ENCODE measurements at places on chromosomes 13 and 19.

DNA sequence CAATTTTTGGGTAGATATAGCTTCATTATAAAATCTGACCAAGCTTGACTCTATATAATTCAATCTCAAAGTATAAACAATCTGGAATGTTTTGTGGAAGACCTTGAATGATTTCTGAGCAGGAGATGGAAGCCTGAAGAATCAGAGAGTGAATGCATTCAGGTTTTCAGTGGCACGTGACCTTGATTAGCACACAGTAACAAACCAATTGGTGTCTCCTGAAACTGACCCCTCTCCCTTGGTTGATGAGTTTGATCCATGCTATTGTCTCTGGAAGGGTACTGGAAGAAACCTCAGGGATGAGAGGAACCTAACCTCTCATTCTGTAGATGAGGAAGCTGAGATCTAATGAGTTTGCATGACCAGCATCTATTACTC is 39.6 kb downstream of the PCDH8 start:
- H3K27ac ChIP-seq, result no peak overlapping the region
- no peaks in the 10 kb centered on the region for H3K27me3 ChIP-seq
- no peak for DNase-seq
- H3K36me3 ChIP-seq, result no peaks in the 10 kb centered on the region
- H3K4me1 ChIP-seq, result no peaks in the 10 kb centered on the region

GRCh38 chr19:32862173-32862572 is 7.4 kb downstream of the SLC7A9 start:
- no peaks in the 10 kb centered on the region for H3K27me3 ChIP-seq
- H3K36me3 ChIP-seq, result no peaks in the 10 kb centered on the region
- no peaks in the 10 kb centered on the region for H3K4me1 ChIP-seq
- no peak overlapping the region for H3K4me3 ChIP-seq

DNA sequence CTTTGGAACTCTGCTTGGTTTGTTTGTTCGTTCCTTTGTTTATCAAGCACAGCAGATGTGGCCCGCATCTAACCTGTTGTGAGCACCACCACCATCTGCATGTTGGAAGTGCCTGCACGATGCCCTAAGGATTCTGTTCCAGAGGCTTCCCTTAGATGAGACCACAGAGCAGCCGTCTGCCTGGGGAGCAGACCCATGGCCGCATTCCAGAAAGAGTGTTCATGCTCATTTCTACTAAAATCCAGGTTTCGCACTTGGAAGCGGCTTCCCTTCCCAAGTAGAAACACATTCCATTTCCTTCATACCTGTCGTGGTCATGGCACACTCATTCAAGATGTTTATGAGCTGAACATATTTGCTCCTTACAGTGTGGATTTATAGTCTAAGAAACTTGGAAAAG is 27.2 kb downstream of the COL4A2 start:
- H3K27me3 ChIP-seq, result no peaks in the 10 kb centered on the region
- H3K27ac ChIP-seq, result peak overlapping the region; percentile 20
- H3K4me3 ChIP-seq, result no peak overlapping the region
- DNase-seq, result peak; percentile 96

- no peak for DNase-seq
- no peak overlapping the region for H3K4me3 ChIP-seq
- H3K27me3 ChIP-seq, result peaks cover 50% of the 10 kb centered on the region
- no peaks in the 10 kb centered on the region for H3K36me3 ChIP-seq
- no peaks in the 10 kb centered on the region for H3K4me1 ChIP-seq
Observed at GRCh38 chr19:41533671-41534215, 42.2 kb upstream of the CEACAM21 start.

DNA sequence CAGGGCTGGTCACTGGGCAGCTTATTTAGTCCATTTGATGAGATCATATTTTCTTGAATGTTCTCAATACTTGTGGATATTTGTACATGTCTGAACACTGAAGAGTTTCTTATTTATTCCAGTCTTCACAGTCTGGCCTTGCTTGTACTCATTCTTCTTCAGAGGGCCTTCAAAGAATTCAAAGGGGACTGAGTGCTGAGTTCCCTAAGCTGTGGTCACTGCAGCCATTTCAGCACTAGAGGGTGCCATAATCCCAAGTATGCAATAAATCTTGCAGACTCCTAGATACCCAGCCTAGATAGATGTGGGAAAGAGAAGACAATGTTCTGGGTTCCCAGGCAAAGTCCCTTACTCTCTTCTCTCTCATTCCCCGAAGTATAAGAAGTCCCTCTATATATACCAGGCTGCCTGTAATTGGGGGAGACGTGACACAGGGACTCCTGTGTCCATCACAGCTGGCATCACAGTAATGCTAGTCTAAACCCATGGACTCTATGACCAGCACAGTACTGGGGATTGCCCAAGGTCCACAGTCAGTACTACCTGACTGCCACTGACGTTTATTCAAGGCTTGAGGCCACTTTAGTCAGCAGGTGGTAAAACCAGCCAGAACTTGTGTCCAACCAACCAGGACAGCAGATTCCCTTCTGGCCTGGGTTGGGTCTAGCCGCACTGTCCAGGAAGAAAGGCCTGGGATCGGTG is 8.9 kb upstream of the VN1R1 start:
- peaks cover 3% of the 10 kb centered on the region for H3K36me3 ChIP-seq
- H3K4me3 ChIP-seq, result no peak overlapping the region
- H3K27me3 ChIP-seq, result no peaks in the 10 kb centered on the region
- H3K4me1 ChIP-seq, result no peaks in the 10 kb centered on the region

GRCh38 chr13:43058318-43058674 is 34.9 kb downstream of the DNAJC15 start:
- H3K27ac ChIP-seq, result peak overlapping the region; percentile 86
- H3K27me3 ChIP-seq, result no peaks in the 10 kb centered on the region
- peak; percentile 94 for DNase-seq
- H3K4me3 ChIP-seq, result no peak overlapping the region
- peaks cover 54% of the 10 kb centered on the region for H3K4me1 ChIP-seq

DNA sequence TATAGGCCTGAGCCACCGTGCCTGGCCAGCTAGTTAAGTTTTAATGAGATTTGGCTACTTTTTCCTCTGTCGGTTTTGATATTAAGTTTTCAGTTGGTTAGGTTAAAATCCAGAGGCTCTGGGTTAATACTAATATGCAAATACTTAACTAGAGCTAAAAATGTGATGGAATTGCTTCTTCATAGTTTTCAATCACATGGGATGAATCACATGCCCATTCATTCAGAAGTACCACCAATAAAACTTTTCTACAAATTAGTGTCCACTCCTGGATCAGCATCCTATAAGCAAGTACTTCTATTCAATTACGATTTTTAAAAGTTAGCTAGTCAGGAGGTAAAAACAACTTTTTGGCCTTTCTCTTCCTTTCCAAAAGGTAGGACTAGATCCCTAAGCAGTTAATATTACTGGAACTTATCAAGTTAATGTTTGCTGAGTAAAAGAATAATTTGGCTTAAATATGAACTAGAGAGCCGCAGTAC is 4.3 kb downstream of the SLC25A30 start:
- no peaks in the 10 kb centered on the region for H3K27me3 ChIP-seq
- H3K4me1 ChIP-seq, result peaks cover 36% of the 10 kb centered on the region
- no peak for DNase-seq
- H3K36me3 ChIP-seq, result peaks cover 33% of the 10 kb centered on the region
- H3K4me3 ChIP-seq, result no peak overlapping the region
- H3K27ac ChIP-seq, result no peak overlapping the region

GRCh38 chr19:2768365-2769132 is 14.5 kb downstream of the SGTA start:
- H3K27me3 ChIP-seq, result no peaks in the 10 kb centered on the region
- no peak overlapping the region for H3K4me3 ChIP-seq
- H3K36me3 ChIP-seq, result peaks cover 66% of the 10 kb centered on the region
- no peak for DNase-seq
- no peaks in the 10 kb centered on the region for H3K4me1 ChIP-seq
- no peak overlapping the region for H3K27ac ChIP-seq

DNA sequence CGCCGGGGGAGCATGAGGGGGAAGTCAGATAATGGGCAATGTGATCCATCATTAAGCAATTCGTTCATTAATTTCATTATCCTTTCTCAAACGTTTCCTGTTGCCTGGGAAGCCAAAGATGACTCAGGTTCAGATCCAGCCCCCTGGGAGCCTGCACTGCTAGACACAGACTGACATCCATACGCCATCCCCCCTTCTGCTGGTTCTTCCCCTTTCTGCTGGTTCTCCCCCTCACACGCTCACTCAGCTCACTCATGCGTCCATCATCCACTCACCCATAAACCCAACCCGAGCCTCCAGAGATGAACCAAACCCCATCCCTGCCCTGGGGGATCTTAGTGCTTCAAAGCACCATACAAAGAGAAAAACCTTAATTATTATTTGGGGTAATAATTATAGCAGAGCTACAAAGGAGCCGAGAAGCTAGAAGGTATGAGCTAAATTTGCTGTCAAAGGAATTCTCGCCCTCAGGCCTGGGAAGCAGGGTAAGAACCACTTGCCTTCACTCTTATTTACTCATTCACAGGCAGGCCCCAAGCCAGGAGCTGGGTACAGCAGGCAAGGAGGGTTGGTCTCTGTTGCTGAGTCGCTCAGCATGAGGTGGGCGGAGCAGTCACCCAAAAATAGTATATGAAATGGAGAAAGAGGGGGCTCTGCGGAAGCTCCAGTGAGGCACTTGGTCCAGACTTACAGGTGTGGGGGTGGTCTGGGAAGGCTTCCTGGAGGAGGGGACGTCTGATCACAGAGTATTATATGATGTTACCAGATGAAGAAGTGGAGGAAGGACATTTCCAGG is 7.0 kb upstream of the ZNF444 start:
- H3K27me3 ChIP-seq, result no peaks in the 10 kb centered on the region
- H3K4me3 ChIP-seq, result no peak overlapping the region
- H3K4me1 ChIP-seq, result no peaks in the 10 kb centered on the region
- H3K36me3 ChIP-seq, result no peaks in the 10 kb centered on the region
- H3K27ac ChIP-seq, result no peak overlapping the region

DNA sequence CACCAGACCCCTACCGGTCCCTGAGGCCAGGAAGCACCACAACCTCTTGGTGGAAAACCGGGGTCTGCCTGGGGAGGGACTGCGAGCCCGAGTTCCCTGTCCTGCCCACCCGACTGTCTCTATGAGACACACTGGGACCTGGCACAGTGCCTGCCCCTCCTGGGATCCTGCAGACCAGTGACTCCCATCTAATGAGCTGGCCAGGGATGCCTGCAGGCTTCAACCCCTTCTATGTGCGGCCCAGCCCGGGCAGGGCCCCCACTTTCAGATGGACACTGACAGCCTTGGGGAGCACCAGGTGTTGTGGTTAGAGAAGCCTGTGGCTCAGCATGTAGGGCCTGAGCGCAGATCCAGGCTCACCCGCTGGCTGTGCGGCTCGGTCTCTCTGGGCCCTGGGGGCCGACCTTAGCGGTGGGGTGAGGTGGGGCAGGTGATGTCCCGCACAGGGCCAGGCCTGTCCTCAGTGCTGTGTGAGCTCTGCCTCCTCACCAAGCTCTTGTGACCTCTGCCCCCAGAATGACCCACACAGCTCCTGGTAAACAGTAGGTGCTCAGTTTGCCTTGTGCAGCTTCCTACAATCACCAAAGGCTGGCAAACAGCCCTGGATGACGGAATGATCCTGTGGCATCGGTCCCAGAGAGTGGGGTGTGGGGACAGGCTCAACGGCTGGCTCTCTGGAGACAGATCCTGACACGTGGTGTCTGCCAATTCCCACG is 17.9 kb upstream of the CACTIN start:
- H3K36me3 ChIP-seq, result peaks cover 17% of the 10 kb centered on the region
- no peak for DNase-seq
- H3K27ac ChIP-seq, result no peak overlapping the region
- no peaks in the 10 kb centered on the region for H3K4me1 ChIP-seq

DNA sequence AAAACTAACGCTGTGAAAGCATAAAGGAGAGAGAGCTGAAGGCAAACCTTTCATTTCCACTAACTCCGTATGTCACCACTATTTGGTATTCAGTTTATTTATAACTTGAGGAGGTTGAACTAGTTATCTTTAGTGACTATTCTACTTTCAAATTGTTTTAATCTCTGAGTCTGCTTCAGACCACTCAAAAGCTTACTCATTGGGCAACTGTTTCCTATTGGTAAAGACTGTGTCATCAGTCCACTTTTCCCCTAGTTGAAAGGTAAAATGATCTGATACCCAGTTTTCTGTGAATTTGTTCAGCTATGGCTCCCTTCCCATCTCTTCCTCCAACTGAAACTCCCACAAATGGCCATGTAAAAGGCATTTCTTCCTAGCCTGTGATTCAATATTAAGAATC is 39.1 kb downstream of the TEX26 start:
- H3K4me3 ChIP-seq, result no peak overlapping the region
- DNase-seq, result no peak
- no peaks in the 10 kb centered on the region for H3K27me3 ChIP-seq
- H3K36me3 ChIP-seq, result no peaks in the 10 kb centered on the region
- no peak overlapping the region for H3K27ac ChIP-seq
- H3K4me1 ChIP-seq, result peaks cover 18% of the 10 kb centered on the region

GRCh38 chr13:43784496-43784895 is 2.3 kb downstream of the ENOX1 start:
- H3K27me3 ChIP-seq, result no peaks in the 10 kb centered on the region
- no peak overlapping the region for H3K4me3 ChIP-seq
- no peak for DNase-seq
- H3K4me1 ChIP-seq, result peaks cover 21% of the 10 kb centered on the region

DNA sequence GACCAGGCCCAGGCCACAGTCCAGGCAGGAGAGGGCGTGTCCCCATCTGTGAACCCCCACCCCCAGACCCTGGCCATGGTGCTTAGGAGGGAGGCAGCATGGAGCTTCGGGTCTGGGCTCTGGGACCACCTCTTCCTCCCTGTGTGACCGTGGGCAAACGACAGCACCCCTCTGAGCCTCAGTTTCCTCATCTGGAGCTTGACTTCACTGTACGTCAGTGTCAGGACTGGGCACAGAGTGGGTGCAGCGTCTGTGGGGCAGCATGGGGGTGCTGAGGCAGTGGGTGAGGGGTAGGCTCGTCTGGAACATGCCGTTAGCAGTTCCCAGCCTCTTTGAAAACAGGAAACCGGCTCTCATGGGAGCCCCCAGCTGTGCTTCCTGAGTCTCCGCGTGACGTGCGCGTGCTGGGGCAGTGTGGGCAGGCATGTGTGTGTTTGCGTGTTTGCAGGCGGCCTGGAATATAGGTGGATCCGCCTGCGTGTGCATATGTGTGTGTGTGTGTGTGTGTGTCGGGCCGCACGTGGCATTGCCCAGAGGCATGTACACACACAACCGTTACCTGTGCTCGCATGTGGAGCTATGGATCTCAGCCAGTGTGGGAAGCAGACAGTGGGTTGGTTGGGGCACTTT is 15.8 kb downstream of the ARRDC2 start:
- no peaks in the 10 kb centered on the region for H3K27me3 ChIP-seq
- no peaks in the 10 kb centered on the region for H3K36me3 ChIP-seq
- peaks cover 31% of the 10 kb centered on the region for H3K4me1 ChIP-seq
- no peak overlapping the region for H3K4me3 ChIP-seq
- DNase-seq, result no peak

- H3K36me3 ChIP-seq, result no peaks in the 10 kb centered on the region
- no peak overlapping the region for H3K4me3 ChIP-seq
- H3K4me1 ChIP-seq, result peaks cover 8% of the 10 kb centered on the region
- H3K27me3 ChIP-seq, result no peaks in the 10 kb centered on the region
- no peak for DNase-seq
Observed at GRCh38 chr13:43822969-43823368, 36.2 kb upstream of the ENOX1 start.

- H3K27ac ChIP-seq, result no peak overlapping the region
- peaks cover 58% of the 10 kb centered on the region for H3K27me3 ChIP-seq
- H3K4me3 ChIP-seq, result no peak overlapping the region
- no peak for DNase-seq
Observed at GRCh38 chr19:41911889-41912731, 16.1 kb downstream of the ERFL start.

- H3K27ac ChIP-seq, result no peak overlapping the region
- H3K4me3 ChIP-seq, result no peak overlapping the region
- 0 out of 2 replicates have a peak, but pooled peaks cover 5% of the 10 kb centered on the region for H3K4me1 ChIP-seq
- no peaks in the 10 kb centered on the region for H3K27me3 ChIP-seq
- H3K36me3 ChIP-seq, result peaks cover 36% of the 10 kb centered on the region
- DNase-seq, result no peak
Observed at GRCh38 chr13:113554333-113554700, 30.2 kb upstream of the TFDP1 start.

Data from SJSA1 (cell line).